ENCODE measurements at places on chromosomes 1 and 21. TPM values are rescaled to one million over a fixed set of nuclear protein-coding genes. Genes with fewer than 3 reads are reported as not detected.

DNA sequence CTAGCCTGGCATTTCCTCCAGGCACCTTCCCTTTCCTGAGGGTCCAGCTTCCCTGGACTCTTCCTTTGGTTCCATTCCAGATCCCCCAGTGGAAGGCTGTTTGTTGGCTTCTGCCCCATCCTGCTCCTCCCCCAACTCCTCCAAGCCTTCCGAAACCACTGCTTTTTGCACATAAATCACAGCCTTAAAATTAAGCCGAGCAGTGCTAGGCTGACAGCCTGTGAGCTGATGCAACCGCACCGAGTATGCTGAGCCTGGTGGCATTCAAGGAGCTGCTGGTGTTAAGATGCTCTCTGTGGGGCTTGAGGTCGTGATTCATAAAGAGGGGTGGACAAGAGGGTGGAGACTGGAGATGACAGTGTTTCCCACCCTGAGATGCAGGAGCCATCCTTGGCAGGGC, 266.6 kb upstream of the C1orf174 start:
- no peak for DNase-seq

DNA sequence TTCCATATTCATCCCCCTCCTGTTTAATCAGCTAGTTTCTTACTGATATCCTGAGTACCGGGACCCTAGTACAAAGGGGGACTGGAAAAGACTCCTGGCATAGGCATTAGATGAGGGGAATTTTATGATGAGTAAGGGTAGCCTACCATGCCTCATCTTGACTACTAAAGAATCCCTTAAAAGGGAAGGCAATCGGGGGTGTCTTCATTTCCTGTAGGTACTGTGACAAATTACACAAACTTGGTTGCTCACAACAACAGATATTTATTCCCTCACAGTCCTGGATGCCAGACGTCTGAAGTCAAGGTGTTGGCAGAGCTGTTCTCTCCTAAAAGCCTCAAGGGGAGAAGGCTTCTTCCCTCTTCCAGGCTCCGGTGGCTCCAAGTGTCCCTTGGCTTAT, 28.9 kb upstream of the RUNX1 start:
- DNase-seq = no peak

DNA sequence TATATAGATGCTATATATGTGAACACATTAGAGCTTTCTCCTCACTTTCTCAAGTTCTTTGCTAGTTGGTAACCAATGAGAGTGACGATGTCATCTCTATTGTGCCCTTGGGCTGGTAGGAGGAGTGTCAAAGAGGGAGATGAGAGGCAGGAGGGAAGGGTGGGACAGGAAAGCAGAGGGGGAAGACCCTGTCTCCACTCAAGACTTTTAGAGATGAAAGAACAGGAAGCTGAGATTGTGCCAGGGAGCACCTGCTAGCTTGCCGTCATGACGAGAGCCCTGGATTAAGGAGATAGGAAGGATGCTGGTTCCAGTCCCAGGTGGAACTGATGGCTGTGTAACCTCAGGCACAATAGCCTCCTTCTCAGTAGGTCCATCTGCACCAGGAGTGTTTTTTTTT, 16.7 kb downstream of the CNR2 start:
- peak; percentile 38 for DNase-seq

DNA sequence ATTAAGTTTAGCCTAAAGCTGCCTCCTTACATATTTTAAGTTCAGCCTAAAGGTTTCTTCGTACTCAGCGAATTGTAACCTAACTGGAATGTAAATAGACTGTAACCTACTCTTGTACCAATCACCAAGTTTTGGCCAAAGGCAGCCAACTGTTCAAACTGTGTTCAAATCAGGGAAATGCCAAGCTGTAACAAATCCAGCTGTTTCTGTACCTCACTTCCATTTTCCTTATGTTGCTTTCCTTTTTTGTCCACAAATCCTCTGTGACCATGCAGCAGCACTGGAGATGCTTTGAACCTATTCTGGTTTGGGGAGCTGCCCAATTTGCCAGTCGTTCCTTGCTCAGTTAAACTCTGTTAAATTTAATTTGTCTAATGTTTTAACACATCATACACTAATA, 3.2 kb upstream of the APOBEC4 start:
- no peak for DNase-seq

DNA sequence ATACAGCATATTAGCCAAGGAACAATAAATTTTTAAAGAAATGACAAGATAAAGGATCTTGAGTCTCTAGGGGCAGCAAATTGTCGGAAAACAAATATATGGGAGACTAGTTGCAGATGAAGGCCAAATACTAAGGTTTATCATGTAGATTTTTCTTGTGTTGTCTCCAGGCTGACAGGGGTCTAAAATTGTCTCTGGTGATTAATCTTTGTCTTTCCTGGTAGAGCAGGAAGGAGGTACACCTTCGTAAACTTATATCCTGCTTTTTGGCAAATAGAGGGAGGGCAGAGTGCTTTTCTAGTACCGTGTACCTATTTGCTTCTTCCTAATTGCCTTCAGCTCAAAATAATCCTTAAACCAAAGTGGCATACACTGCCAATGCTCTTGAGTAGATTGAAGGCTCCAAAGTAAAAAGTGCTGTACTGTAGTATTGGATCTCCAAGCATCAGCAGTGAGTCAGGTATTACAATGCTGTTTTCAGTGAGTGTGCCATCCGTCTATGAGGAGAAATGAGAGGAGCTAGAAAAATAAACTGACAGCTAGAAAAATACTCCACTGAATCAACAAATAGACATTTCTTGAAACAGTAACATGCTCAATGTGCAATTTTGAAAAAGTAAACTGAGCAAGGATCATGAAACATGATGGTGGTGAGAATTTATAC, 1.8 kb upstream of the LEPR start:
- no peak for DNase-seq

- DNase-seq = no peak
Measured at GRCh38 chr1:182713939-182714338, 29.6 kb upstream of the RGS8 start.

DNA sequence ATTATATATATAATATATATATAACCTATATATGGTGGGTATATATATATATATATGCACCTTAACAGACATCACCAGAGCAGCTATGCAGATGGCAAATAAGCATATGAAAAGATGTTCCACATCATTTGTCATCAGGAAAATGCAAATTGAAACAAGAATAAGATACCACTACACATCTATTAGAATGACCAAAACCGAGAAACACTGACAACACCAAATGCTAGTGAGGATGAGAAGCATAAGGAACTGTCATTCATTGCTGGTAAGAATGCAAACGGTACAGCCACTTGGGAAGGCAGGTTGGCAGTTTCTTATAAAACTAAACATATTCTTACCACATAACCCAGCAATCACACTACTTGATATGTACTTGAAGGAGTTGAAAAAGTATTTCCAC, 219.8 kb upstream of the PRMT6 start:
- DNase-seq = no peak

- no peak for DNase-seq
Measured at GRCh38 chr21:44380876-44381275, 27.5 kb downstream of the TRPM2 start.

The ARHGAP30 gene
- total RNA-seq = 78.9 TPM

The CLCNKA gene
- total RNA-seq = not detected

The LMOD1 gene
- total RNA-seq = not detected

The C1QB gene
- not detected for total RNA-seq

The SEMA4A gene
- 10.1 TPM for total RNA-seq

The PPFIA4 gene
- 0.98 TPM for total RNA-seq

The FMO1 gene
- total RNA-seq = not detected

The BSND gene
- total RNA-seq = not detected

The VHLL gene
- not detected for total RNA-seq
